ENCODE measurements at places on chromosomes 7 and 10.

DNA sequence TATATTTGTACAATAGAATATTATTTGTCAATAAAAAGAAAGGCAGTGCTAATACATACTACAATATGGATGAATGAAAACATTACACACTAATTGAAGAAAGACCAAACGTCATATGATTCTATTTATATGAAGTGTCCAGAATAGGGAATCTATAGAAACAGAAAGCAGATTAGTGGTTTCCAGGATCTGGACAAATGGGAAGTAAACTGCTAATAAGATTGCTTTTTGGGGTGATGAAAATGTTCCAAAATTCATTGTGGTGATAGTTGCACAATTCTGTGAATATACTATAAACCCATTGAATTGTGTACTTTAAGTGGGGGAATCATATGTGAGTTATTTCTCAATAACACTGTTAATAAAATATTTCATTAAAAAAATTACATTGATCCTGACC is 78.2 kb upstream of the IFRD1 start:
- no peak for DNase-seq

- no peak for DNase-seq
Measured at GRCh38 chr7:138091032-138091431, 14.8 kb downstream of the AKR1D1 start.

- no peak for DNase-seq
Measured at GRCh38 chr7:150406312-150406566, 27.1 kb downstream of the ZNF775 start.

DNA sequence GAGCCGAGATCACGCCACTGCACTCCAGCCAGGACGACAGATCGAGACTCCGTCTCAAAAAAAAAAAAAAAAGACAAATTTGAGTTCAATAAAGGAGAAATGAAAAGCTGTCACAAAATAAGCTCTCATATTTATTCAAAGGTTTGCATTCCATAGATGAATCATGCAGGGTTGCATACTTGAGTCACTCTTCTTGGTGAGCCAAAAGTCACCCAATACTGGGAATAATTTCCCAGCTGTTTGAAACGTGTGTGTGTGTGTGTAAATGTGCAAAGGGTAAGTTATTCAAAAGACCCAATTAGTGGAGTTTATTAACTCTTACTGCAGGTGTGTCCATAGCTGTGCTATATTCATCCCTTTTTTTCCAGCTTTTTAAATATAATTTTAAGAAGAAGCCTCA is 297.7 kb downstream of the CCDC3 start:
- DNase-seq = peak; percentile 90

DNA sequence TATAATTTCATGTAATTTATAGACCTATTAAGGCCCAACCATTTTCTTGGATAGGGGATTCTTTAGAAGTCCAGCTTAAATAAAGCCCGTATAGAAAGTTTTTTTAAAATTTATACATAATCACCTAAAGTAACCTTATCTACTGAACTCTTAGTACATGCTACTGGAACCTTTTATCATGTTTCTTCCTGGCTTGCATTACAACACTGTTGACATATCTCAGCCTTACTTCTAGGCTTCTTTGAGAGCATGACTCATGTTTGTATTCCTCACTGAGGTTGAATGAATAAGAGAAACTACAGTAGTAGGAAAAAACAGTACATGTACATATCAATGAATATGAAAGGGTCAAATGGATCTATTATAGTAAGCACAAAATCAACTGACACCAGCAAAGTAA is 8.2 kb upstream of the MAGI2 start:
- peak; percentile 65 for DNase-seq

GRCh38 chr7:107609811-107610261 is 29.8 kb downstream of the BCAP29 start:
- DNase-seq = no peak

DNA sequence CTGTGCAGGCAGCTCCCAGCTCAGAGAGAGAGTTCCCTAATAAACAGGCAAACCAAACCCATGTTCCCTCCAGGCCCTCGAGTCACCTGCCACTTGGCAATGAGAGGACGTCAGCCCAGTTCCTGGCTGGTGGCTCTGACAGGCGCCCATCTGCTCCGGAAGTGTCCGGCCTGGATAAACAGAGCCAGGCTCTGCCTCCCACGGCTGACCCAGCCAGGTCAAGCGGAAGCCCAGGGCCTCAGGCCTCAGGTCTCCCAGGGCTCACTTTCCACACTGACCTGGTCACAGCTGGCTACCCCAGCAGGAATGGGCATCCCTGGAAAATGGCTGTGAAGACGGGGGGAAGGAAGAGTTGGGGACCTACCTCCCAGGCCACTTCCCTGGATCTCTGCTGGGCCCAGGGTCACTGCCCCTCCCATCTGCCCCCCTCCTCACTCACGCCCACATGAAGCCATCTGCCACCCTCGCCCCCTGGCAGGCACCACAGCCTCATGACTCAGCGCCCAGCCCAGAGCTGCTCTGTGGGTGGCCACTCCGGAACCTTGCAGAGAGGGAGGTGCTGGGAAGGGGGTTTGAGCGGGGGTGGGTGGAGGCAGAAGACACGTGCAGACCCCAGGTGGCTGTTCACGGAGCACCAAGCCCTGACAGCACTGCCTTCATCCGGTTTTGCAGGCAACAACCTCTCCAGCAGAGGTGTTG is 37.4 kb upstream of the DUSP5 start:
- DNase-seq = peak; percentile 54

GRCh38 chr7:130490888-130491804 is 739 bp upstream of the MEST start:
- no peak for DNase-seq

DNA sequence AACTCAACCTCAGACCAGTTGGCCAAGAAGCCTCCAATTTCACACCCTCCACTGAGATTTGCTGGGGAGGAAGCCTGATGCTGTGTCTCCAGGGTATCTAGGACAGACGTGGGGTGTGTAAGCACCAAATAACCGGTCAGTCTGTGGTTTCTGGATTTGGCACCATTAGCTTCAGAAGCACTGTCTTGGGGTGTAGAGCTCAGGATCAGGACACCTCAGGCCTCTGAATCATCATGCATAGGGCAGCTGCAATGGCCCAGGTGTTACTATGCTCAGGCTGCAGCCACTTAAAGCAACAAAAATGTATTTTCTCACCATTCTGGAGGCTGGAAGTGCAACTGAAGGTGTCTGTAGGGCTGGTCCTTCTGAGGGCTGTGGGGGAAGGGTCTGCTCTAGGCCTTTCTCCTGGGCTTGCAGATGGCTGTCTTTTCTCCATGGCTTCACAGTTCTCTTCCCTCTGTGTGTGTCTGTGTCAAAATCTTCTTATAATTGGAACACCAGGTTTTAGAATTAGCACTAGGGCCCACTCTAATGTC is 73.4 kb upstream of the SEPHS1 start:
- DNase-seq = no peak

DNA sequence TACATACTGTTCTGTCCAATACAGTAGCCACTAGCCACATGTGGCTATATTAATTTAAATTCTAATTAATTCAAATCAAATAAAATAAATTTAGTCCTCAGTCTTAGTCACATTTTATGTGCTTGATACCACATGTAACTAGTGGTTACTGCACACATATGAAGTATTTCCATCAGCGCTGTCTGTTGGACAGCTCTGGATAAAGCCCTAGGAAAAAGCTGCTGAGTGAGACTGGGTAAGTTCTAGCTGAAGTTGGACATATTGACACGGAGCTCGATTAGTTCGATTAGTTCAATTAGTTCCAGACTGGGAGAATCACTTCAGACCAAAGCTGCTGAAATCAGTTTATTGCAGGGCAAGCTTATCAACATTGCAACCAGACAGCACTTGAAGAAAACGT is 15.1 kb upstream of the LIPM start:
- DNase-seq = no peak

- peak; percentile 35 for DNase-seq
Measured at GRCh38 chr7:108805808-108806397, 236.2 kb downstream of the DNAJB9 start.

DNA sequence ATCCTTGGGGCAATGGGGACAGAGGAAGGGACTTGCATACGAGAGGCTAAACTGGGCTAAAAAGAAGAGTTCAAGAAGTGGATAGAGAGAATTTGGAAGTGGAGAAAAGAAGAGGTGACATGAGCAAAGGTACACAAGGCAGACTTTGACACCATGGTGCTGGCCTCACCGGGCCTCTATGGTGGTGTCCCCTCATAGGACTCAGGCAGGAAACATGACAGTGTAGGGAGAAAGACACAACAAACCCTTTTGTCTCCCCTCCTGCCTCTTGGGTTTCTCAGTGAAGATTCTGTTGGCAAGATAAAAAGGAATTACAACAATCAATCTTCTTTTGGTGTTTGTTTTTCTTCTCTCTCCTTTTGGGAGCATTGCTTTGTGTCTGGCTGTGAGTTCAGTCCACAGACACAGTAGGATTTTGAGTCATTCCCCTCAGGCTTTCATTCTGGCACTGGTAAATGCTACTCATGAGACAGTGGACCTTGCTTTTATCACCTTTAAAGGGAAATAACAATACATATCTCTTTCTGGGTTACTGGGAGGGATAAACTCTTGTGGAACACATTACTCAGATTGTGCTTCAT is 827.7 kb downstream of the TNS3 start:
- peak; percentile 90 for DNase-seq

DNA sequence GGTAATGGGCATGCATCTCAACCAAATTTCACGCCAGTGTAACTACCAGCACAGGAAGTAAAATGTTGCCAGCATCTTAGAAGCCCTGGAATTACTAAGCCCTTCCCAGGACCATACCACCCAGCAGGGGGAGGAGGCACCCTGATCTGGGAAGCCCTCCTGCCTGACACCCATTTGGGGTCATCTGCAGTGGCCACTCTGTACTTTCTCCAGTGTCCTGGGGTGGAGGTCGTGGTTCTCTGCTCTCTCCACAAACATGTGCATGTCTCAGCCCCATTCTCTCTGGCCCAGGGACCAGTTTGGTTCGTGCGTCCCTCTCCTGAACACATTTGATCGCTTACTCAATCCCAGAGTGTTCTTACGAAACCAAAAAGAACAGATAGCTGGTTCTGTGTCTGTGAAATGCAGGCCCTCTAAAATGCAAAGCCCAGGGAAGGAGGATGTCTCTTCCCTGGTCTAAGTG is 9.4 kb upstream of the LRRC27 start:
- no peak for DNase-seq

DNA sequence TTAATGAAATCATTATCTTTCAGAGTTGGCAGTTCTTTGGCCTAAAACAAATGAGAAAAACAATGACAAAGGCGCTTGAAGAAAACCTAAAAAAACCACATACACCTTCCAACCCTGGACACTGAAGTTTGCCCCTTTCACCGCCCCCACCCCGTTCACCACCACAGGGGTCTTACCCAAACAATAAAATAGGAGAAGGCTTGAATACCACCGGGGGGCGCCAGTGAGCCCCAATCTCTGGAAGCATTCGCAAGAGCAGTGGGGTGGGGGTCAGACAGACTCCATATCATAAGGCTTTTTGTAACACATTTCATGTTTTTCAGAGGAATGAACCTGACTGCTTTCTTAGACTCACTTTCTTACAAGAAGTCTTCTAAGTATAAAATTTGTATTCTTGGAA is 163.6 kb downstream of the PIP4K2A start:
- peak; percentile 23 for DNase-seq

DNA sequence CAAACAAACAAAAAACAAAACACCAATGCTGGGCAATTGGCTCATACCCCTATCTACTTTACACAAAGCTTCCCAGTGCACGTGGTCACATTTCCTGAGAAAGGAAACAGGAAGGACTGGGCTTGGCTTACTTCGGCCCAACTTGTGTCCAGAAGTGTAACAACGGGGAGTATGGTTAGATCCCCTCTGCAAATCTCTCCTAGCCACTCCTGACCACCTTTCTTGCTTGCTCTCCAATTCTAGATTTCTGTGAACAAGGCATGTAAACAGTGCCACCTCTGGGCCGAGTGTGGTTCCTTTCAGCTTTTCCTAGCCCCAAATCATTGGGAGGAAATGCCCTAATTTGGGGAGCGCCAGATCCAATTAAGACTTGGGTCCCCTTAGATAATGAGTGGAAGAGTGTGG is 21.0 kb upstream of the FRAT2 start:
- no peak for DNase-seq

DNA sequence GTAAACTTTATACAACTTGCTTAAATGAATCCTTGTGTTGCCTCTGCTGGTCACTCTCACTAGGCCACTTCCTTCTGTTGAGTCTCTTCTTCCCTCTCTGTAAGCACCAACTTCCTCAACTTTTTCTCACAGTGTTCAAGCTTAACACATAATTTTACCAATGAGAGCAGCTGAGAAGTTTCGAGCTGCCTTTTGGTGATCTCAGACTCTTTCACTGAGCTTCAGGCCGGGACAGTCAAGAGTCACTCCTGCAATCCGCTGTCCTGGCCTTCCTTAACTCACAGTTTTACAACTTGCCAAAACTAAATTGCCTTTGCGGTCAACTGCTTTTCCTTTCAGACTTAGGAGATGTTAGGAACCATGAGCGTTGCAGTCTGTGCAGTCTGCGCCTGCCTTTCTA is 47.4 kb downstream of the PRPF18 start:
- DNase-seq = no peak

GRCh38 chr7:80380957-80381356 is 130.9 kb downstream of the GNAT3 start:
- peak; percentile 8 for DNase-seq

GRCh38 chr10:119133949-119134348 is 30.0 kb downstream of the DENND10 start:
- DNase-seq = no peak

DNA sequence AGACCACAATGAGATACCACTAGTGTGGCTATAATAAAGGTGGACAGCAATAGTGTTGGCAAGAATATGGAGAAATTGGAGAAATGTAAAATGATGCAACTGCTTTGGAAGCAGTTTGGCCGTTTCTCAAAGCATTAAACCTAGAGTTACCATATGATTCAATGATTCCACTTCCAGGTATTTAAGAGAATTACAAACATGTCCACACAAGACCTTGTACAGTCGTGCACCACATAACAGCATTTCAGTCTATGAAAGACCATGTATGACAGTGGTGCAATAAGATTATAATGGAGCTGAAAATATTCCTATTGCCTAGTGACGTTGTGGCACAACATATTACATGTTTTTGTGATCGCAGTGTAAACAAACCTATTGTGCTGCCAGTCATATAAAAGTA is 29.6 kb downstream of the CCDC172 start:
- no peak for DNase-seq

GRCh38 chr10:76404531-76404930 is 973.1 kb downstream of the LRMDA start:
- no peak for DNase-seq

DNA sequence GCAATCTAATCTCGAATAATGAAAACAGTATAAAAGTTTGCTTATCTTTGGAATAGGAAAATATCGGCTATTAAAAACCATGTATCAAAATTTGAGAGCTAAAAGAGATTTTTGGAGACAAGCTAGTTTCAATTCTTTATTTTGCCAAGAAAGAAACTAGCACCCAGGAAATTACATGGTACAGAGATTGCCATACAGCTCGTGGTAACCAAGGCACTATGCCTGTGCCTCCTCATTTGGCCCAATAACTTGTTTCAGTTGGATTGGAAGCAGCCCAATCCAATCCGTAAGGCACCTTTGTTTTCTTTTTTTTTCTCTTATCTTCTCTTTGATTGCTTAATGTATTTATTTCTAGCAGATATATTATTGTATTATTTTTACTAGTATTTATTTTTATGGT is 55.0 kb downstream of the GNAI1 start:
- DNase-seq = no peak
